ENCODE measurements at places on chromosomes 1 and 21.

DNA sequence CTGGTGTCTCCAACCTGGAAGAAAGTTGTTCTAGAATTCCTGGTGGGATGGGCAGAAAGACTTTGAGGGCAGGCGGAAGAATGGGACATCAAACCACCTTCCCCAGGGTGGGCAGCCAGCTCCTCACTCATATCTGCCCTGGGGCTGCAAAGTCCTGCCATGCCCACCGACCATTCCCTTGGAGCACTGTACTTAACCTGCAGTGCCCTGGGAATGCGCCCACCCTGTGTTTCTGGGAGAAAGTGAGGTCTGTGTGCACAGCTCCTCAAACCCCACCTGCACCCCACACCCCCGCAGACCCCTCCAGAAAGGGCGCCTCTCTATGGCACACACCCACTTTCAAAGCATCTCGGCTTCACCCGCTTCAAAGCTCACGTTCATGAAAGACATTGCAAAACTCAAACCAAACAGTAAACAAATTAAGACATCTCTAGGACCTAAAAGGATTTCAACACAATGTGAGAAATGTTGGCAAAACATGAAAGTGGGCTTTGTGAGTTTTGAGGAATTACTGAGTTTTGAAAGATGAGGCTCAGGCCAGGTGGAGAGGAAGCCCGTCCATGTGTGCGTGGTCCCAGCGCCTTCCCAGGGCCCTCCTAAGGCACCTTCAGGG, 25.1 kb downstream of the KRTAP10-1 start:
- no peak for DNase-seq

GRCh38 chr1:151854658-151855057, 1.1 kb upstream of the THEM5 start:
- DNase-seq: no peak

GRCh38 chr1:157409927-157410326, 142.4 kb downstream of the FCRL5 start:
- DNase-seq: no peak

DNA sequence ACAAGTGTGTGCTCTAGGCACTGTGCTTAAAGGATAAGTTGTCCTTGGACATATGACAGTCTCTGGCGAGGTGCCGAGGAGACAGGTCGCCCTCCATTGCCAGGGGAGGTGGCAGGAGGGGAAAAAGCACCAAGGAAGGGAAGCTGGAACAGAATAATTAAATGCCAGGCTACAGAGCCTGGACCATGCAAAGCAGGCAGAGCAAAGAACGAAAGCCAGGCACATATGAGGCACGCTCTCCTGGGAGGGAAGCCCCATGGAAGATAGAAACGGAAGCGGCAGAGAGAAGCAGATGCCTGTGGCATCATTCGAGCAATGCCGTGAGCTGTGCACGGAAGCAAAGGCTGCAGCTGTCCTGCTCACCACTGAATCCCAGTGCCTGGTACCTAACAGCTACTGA, 91.2 kb downstream of the JAK1 start:
- no peak for DNase-seq

DNA sequence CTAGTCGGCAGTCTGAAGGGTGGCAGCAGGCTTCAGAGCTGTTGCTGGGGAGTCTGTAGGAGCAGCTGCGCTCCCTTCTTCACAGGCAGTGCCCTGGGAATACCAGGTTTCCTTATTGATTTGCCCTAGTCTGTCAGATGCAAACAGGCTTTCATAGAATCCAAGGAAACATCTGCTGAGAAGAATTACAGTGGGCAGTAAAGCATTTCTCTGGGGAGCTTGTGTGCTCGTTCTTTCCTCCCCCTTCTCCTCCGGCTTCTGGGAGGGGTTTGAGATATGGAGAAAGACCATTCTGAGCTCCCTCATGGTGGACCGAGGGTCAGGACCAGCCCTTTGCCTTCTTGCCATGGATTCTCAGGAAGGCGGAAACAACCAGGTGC, 25.4 kb upstream of the PARP1 start:
- no peak for DNase-seq

DNA sequence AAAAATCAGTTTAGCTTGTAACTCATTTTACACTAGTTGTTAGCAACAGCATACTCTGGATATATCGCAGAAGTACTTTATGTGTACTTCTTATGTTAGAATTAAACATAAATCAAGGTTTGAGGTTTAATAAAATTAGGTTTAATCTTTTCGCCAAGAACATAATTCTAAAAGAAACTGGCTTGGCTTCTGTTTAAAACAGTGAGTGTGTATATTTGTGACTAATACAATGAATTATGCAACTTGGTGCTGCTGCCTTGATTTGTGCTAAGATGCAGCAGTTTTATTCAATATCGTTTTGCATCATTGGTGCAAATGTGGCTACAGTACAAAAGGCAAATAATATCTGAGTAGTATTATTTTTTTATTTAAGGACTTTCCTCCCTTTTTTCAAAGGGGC, 44.8 kb downstream of the USP25 start:
- DNase-seq: peak; percentile 51

DNA sequence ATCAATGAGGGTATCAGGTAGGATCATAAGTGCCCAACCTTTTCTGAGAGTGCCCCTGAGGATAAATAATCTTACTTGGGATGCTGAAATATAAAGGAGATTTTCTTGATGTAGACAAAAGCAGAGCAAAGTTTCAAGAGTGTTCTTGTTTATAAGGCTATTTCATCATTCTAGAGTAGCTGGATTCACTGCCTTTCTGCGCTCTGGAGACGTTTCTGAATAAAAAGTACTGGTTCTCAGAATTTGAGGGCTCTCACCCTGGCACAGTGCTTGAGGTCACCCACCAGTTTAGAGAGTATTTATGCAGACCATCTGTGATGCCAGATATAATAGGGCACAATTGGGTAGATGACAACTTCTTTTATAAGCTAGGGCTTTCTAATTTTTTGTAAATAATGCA, 103.3 kb downstream of the GDAP2 start:
- DNase-seq: no peak

DNA sequence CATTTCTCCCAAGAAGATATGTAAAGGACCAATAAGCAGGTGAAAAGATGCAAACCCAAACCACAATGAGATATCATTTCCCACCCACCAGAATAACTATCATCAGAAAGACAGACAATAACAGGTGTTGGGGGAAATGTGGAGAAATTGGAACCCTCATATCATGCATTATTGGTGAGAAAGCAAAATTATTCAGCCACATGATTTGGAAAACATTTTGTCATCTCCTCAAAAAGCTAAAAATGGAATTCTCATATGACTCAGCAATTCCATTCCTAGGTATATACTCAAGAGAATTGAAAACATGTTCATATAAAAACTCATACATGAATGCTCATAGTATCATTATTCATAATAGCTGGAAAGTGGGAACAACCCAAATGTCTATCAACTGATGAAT, 25.1 kb upstream of the RNF186 start:
- DNase-seq: no peak

DNA sequence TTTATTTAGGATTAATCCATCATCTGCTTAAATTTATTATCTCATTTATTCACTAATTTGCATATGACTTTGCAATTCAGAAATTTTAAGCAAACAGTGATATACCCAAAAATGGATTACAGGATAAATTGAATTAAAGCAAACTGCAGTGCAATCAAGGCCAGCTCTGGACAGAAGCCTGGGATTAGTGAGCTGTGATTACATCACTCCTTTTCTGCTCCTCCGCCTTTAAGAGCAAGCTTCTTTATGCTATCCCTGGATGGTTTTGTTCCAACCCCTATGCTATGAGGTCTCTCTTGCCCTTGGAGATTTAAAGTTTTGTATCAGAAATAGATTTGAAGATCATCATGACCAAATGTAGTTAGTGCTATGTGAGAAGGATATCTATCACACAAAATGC, 32.6 kb downstream of the GPR52 start:
- DNase-seq: no peak

GRCh38 chr1:170729225-170730002, 65.5 kb downstream of the PRRX1 start:
- DNase-seq: no peak

DNA sequence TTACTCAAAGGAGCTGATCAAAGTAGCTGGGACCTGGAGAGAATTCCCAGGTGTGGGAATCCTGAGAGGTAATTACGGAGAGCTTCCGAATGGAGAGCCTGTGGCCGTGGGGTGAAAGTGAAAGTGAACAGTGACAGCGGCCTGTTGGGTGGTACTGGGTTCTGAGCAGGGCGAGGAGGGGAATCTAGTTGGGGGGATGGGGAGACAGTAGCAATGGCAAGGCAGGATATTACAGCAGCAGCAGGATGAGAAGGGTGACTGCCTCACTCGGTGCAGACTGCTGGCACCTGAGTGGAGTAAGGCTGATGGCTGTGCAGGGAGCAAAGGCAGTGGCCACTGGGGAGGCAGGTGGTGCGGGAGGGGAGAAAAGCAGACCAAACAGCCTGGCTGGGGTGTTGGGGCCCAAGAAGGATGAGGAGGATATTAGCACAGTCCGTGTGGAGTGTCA, 70.3 kb upstream of the PRDX6 start:
- no peak for DNase-seq

GRCh38 chr1:167681451-167682098, 40.2 kb upstream of the MPZL1 start:
- no peak for DNase-seq

DNA sequence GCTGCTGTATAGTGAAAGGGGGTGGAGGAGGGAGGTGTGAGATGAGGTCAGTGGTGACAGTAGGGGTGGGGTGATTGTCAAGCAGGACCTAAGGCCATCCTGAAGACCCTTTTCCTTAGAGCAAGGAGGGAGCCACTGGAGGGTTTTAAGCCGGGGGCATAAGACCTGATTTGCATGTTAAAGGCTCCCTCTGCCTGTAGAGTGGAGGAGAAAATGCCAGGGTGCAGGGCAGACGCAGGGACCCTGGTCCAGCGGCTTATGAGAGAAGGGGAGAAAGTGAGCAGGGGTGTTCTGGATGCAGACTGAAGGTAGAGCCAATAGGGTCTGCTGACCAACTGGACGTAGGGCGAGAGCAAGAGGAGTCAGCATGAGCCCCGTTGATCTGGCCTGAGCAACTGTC, 154.1 kb downstream of the TRABD2B start:
- DNase-seq: no peak

- DNase-seq: peak; percentile 99
Observed at GRCh38 chr1:183234660-183235476, 48.8 kb downstream of the LAMC2 start.

GRCh38 chr1:183105449-183105848, 80.6 kb upstream of the LAMC2 start:
- DNase-seq: peak; percentile 49

DNA sequence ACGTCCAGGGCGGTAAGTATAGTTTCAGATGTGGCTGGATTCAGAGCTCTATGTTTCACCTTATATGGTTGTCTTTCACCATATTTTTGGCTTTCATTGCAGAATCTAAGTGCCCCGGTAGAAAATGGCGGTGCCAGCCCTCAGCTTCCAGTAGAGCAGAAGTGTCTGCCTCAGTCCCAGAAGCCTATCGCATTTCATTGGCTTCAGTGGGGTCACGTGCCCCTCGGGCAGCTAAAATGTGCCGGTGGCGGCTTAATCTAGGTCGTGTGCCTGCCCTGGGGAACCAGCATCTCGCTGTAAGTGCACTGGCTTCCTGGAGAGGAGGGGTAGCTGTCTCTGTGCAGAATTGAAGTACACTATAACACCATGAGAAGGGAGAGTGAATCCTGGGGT, 107.4 kb upstream of the MAGI3 start:
- no peak for DNase-seq

DNA sequence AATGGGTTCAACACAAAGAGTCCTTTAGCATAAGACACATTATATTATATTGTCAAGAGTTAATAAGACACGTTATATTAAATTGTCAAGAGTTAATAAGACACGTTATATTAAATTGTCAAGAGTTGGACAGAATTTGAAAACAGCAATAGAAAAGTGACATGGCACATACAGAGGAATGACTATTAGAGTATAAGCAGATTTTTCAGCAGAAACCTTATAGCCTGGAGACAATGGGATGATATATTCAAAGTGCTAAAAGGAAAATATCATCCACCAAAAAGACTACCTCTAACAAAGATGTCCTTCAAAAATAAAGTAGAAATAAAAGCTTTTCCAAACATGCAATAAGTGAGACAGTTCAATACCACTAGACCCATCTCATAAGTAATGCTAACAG, 36.0 kb upstream of the HSPA13 start:
- DNase-seq: no peak

DNA sequence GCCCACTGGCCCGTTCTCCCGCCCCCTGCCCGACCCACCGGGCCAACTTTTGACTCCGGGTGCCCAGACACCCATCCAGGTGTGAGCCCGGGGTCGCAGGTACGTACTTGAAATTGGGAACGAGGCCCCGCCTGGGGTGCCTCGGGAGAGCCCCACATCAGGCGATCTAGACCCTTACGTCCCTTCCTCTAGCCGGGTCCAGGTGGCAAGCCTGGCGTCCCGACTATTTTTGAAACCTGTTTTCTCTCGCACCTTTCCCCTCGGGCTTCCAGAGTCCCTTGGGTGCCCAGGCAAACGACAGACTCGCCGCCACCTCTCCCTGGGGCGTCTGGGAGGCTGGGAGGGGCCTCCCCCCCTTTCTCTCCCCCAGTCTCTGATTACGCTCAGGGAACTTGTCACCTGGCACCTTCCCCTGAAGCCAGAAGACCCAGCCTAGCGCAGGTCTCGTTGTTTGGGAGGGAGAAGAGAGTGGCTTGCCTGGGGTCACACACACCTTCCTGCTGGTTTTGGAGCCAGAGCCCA, 898 bp downstream of the LDLRAP1 start:
- no peak for DNase-seq

DNA sequence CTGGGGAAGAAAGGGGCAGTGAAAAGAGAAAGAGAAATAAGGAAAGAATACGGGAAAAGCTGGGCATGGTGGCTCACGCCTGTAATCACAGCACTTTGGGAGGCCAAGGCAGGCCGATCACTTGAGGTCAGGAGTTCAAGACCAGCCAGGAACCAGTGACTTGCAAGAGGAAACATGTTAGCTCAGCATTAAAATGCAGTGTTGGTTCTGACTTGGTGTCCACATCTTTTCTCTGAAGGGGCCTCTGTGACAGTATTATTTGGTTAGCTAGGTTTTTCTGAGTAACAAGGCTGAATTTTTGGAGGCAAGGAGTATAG, 26.8 kb downstream of the IER5 start:
- DNase-seq: no peak

- DNase-seq: no peak
Observed at GRCh38 chr21:26881504-26882228, 36.5 kb upstream of the ADAMTS1 start.

GRCh38 chr1:20339811-20340457, 49.3 kb downstream of the VWA5B1 start:
- DNase-seq: peak; percentile 26

DNA sequence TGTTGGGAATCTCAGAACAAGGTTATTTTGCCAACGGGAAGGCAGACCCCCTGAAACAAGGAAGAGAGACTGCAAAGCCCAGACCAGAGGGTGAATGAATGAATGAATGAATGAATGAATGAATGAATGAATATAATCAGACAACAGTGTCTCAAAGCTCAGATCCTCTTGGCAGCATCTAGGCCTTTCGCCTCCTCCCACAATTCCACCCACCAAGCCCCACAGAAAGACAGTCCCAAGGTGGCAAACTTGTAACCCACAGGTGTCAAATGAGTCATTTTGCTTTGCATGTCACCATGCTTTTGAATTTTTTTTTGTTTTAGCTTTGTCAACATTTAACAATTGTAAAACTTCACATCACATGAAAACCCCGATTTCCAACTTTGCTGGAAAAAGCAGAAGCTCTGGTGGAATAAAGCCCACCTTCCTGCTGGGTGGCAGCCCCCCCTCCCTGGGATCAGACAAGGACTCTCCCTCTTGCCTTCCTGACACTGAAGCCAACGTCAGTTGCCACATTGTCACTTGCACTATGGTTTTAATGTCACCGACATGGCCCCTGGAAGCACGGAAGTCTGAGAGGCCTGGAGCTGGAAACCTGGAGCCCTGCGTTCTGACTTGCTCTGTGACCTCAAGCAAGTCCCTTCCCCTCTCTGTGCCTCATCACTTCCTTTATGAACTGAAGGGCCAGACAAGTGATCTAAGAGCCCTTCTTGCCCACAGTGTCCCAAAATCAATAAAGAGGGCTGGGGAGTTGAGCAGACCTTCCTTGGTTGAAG, 134.6 kb upstream of the RUNX3 start:
- no peak for DNase-seq

Data from M059J (cell line).